Activated T-cell treated with anti-CD3 and anti-CD28 coated beads for 48 hours (primary cell): ENCODE measurements at places on chromosomes 2 and 18.

GRCh38 chr2:18378020-18378653, 182.3 kb downstream of the RDH14 start:
- no peak for DNase-seq

- no peak for DNase-seq
Observed at GRCh38 chr2:104052356-104052755, 801.6 kb upstream of the POU3F3 start.

GRCh38 chr2:108399479-108399878, 21.7 kb downstream of the SULT1C4 start:
- DNase-seq = no peak

- no peak for DNase-seq
Observed at GRCh38 chr2:224400886-224401632, 848 bp downstream of the FAM124B start.

- peak; percentile 25 for DNase-seq
Observed at GRCh38 chr2:94956797-94957391, 68.6 kb upstream of the MAL start.

- no peak for DNase-seq
Observed at GRCh38 chr2:172009823-172010222, 10.1 kb downstream of the METAP1D start.

DNA sequence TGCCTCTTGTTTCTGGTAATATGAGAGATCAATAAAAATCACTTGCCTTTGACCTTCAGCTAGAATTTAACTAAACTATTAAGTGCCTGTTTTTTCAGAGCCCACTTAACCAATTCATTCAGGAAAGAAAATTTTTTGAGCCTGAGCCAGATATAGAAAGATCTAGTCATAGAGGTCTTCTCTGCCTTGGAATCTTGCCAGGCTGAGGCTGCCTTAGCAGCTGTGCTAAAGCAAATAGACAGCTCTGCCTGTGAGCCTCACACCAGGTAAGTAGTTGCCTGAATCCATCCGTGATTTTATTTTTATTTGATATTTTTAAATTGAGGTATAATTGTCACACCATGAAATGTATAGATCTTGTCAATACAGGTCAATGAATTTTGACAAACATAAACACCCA, 27.4 kb downstream of the EVX2 start:
- DNase-seq = no peak

GRCh38 chr18:30988440-30988839, 54.1 kb downstream of the DSC3 start:
- no peak for DNase-seq

DNA sequence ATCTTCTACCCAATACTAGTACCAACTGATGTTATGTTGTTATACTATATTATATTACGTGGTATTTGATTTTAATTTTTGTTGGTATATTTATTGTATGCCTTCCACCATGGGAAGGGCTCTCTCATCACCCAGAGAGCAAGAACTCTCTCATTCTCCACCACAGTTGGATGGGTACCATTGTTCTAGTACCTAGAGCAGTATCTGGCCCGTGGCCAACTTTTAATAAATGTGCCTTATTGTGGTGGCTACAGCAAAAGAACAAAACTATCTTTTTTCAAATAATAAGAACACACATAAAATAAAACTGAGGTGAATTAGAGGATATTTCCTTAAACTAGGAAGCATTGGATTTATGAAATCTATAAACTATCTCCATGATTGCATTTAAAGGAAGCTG, 71.8 kb downstream of the PID1 start:
- DNase-seq = no peak

GRCh38 chr2:59594671-59595222, 958.7 kb downstream of the BCL11A start:
- DNase-seq = no peak

DNA sequence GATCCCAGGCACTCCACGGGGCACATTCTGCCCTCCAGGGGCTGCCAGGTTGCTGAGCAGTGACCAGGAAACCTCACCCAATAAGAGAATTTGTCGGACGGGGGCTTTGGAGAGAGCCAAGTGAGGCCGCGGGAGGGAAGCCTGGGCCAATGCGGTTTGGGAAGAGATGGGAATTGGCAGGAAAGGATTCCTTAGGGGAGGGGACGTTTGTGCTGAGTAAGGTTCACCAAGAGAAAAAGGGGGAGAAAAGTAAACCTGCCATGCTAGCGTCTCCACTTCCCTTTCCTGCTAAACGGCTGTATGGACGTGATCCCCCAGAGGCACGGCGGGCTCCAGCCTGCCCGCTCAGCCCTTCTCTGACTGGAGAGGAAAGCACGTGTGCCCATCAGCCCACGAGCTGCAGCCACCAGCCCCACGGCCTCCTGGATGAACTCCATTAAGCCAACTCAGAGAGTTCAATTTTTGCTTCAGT, 194.4 kb upstream of the ID2 start:
- no peak for DNase-seq

DNA sequence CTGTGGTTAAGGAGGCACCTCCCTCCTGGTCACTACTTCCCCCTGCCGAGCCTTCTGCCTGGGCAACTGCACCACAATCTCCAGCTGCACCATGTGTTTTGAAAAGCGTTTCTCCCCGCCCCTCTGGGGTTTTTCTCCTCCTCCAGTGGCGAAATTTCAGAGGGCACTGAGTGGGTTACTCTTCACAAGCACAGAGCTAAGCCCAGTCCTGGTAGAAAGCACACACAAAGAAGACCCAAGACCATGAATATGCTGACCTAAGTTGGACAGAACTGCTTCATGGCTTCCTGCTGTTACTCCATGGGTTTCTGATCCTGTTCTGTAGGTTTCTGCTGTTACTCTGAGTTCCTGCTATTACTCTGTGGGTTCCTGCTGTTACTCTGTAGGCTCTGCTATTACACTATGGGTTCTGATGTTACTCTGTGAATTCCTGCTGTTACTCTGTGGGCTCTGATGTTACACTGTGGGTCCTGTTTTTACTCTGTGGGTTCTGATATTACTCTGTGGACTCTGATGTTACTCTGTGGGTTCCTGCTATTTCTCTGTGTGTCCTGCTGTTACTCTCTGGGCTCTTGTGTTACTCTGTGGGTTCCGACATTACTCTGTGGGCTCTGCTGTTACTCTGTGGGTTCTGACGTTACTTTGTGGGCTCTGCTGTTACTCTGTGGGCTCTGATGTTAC, 216.6 kb downstream of the RTP5 start:
- DNase-seq = no peak

DNA sequence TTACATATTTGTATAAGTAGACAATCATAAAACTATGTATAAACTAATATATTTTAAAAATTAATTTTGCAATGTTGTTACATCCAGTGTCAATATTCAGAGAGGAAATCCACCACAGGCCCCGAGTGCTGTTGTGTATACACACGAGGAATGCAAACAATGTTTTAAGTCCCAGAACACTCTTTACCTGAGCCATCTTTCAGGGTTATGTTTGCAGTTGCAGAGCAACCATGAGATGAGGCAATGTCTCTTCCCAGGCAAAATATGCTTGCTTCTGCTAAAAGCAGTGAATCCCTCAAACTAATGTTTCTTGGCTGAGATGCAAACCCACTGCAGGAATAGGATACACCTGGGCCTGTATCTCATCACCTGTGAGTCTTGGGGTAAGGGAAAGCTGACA, 91.3 kb downstream of the ASXL2 start:
- no peak for DNase-seq

GRCh38 chr2:30277582-30277981, 46.2 kb downstream of the LBH start:
- no peak for DNase-seq

- DNase-seq = no peak
Observed at GRCh38 chr18:26159353-26159752, 25.7 kb downstream of the PSMA8 start.

- DNase-seq = no peak
Observed at GRCh38 chr2:212428681-212429478, 109.7 kb downstream of the ERBB4 start.

GRCh38 chr2:219125225-219125885, 35.3 kb downstream of the NHEJ1 start:
- no peak for DNase-seq

DNA sequence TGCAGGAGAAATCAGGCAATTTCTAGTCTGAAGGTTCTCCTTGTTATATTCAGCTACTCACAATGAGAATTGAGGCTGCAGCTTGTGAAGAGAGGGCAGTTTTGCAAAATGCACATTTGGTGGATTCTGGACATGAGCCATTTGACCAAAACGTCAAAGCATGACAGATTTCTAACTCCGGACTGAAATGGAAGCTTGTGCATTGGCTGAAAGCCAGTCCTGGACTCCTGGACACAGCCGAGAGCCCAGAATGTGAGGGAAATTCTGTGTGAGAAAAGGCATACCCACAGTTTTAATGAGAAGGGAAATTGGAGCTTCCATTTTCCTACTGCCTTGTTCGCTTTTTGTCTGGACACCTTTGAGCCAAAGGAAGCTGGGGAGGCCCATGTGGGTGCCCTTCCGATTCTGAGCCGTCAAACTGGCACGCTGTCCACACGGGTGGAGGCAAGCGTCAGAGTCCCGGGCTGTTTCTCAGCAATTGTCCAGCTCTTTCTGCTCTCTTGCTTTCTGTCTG, 23.7 kb upstream of the ROCK2 start:
- DNase-seq = no peak

DNA sequence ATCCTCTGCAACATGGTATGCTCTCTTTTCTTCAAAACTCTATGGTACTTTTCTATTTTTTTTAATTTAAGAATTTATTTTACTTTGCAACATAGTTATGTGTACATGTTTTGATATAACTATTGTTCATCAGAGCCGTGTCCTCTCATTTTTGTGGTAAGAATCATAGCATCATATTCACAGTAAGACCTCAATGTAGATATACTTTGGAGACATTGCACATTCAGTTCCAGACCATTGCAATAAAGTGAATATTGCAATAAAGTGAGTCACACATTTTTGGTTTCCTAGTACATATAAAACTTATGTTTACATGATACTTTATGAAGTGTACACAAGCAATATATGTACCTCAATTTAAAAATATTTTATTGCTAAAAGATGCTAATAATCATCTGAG, 22.7 kb upstream of the LINC00305 start:
- DNase-seq = no peak

DNA sequence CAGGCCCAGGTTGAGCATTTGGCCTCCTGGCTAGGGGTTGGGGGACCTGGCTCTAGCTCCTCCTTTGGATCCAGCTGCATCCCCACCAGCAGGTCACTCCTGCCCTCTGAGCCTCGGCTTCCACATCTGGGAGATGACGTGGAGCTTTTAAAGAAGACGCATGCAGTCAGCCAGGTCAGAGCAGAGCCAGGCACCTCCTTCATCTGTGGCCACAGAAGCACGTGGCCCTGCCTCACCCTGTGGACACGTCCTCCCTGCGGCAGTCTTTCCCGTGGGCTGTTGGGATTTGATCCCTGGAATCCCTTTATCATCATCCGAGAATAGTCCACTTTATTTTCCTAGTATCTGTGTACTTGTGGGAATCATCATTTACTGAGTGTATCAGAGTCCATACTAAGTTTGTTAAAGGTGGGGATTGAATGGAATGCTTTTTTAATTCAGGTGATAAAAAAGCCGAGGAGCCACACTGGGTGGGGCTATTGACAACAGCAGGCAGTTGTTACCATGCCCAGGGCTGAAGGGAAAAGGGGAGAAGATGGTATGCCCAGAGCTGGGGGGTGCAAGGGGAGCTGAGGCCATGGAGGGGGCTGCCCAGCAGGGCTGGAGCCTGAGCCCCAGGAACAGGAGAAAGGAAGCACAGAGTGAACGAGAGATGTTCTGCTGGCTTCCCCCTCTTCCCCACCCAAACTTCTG, 170.1 kb downstream of the LAMA1 start:
- DNase-seq = no peak

DNA sequence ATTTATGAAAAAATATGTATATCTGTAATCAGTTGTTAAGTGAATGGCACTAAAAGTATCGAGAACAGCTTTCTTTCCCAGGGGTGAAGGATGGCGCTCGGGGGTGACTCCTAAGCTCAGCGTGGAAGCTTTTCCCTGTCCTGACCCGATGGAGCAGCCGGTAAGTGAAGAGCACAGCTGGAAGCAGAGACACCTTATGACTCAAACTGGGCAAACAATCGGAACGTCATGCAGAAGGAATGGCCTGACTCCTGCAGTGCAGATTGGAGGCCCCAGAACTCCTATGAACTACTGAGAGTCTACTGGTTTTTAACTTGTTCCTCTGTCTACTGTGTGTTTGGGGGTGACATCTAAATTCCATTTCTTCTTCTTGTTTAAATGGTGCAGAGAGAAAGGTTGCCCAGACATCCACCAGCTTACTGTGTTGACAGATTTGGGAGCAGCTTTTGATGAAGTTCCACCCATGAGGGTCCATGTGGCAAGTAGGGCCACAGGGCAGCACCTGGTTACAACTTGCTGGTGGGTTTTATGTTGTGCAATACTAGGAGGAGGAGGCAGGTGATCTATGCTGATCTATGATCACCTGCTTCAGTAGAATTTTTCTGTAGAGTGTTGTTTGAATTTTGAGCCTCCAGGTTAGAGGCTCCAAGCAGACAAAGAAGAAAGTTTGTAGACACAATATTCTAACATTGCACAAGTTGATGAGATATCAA, 52.8 kb upstream of the TMEM182 start:
- DNase-seq = no peak

DNA sequence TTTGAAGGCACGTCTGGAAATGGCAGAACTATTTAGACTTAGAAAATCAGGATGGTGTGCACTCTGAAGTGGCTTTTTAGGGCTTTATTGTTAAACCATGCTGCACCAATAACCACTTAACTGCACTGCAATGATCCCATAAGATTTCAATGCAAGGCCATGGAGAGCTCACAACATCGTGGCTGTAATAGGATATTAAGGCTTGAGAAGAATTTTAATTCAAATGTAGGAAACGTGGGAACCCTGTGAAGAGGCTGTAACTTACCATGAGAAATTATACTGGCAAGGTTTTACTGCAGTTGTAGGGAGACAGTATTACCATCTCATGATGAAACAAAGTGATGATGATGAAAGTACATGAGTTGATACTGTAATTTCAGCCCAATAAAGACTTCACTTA, 242.5 kb downstream of the AFF3 start:
- DNase-seq = no peak

GRCh38 chr2:220509966-220510365, 882.5 kb downstream of the SLC4A3 start:
- DNase-seq = no peak

DNA sequence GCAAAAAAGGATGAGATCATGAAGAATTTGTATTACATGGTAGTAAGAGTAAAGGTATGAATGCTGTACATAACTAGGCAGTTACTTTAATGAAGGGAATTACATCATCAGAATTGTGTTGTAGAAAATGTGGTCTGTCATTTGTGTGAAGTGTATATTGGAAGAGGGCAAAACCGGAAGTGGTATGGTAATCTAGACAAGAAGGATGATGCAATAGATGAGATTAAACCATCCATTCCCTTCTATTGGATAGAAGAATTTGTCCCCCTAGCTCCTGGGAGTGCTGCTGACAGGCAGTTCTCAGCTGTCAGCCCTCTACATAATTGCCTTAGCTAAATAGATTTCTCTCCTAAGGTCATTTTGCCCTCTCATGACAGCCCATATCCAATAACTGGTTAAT, 55.9 kb upstream of the BARD1 start:
- no peak for DNase-seq
